ENCODE measurements at places on chromosomes 16 and 17.

DNA sequence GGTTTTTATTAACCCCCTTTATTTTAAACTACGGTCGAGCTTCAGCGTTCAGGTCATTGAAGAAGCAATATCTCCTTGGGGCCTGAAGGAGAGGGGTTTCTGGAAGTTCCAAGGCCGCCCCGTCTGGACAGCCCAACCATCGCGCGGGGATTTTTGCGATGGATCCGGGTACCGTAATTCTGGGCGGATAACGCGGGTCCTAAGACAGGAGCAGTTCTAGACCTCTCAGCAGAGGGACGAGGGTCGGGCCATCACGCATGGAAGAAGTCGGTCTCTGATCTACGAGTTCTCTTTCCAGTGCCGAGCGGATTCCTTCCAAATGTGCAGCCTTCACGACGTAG lies 3.6 kb downstream of the BORCS6 start:
- DNase-seq, result no peak

DNA sequence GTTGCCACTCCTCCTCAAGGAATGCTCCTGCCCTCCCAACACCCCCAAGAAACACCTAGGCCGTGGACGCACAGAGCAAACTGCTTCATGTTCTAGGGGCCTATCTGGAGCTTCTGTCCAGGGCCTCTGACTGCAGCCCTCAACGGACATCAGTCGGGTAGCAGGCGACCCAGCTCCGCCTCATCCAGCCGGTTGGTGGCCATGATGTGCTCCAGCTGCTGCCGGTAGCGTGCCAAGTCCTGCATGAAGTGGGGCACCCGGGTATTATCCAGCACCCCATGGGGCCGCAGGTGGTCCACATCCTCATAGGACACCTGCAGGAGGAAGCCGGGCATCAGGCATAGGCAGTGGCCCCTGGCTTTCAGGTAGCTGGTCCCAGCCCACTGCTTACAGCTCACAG lies 6.3 kb downstream of the NOL3 start:
- DNase-seq, result no peak

DNA sequence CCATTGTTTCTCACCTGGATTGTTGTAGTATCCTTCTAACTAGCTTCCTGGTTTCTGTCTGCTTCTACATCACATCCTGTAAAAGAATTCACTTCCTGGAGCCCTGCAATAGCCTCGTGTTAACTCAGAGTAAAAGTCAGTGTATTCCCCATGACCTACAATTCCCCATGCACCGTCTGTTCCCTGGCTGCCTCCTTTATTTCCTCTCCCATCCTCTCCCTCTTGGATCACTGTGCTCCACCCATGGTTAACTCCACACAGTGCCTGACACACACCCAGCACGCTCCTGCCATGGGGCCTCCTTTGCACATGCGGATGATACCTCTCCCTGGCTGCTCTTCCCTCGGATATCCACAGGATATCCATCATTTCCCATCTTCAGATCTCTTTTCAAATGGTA lies 301.4 kb upstream of the IRX3 start:
- DNase-seq, result no peak

DNA sequence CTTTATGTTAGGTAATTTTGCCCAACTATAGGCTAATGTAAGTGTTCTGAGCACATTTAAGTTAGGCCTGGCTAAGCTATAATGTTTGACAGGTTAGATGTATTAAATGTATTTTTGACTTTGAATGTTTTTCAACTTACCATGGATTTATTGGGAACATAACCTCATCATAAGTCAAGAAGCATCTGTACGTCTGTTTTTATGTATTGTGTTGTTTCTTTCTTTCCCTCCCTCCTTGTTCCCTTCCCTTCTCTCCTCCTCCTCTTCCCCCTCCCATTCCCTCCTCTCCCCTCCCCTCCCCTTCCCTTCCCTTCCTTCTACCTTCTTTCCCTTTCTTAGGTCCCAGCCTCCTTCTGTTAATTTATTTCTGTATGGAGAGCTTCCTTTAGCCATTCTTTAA lies 9.2 kb downstream of the CFAP97D1 start:
- DNase-seq, result no peak

- no peak for DNase-seq
Observed at GRCh38 chr17:3026856-3027751, 36.3 kb downstream of the OR1D5 start.

DNA sequence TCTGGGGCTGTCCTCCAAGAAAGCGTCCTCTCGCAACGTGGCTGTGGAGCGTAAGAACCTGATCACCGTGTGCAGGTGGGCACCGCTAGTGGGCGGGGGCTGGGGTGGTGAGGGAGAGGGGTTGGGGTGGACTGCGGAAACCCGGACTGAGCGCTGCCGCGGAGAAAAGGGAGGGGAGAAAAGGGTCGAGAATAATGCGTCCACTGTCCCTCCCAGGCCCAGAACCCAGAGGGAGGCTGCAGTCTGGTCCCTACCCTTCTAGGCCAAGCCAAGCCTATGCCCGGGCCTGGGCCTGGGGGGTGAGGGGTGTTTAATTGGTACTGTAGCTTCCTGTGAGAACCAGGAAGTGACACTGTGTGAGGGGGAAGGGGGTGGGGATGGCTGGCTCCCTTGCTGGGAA lies 464 bp downstream of the RUNDC3A start:
- DNase-seq, result no peak

- no peak for DNase-seq
Observed at GRCh38 chr17:32268734-32269288, 3.2 kb downstream of the RHBDL3 start.

GRCh38 chr16:88088161-88088581 lies 136.9 kb downstream of the BANP start:
- no peak for DNase-seq

DNA sequence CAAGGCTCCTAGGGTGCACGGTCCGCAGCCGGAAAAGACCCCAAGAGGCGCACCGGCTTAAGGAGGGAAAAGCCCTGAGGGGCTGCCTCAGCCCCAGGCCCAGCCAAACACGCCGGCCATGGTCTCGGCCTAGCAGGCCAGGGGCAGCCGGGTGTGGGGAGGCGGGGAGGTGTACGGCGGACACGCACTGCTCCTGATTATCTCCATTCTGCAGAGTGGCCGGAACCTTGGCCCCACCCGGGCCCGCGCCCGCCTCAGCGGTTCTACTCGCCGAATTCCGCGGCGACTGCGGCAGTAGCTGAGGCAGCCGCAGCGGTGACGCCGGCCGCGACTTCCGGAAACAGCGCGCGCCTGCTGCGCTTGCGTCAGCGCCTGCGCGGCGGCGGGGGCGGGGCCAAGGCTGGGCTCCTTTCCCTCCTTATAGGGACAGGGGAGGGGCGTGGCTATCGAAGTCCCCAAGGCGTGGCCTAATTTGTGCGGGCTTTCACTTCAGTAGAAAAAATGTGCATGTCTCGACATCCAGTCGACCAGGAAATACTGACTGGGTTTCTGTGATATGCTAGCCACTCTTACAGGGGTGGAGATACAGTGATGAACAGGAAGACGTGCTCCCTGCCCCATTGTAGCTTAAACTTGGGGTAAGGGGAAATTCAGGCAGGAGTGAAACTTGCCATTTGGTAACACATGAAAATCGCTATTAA lies at the start of gene PARN:
PARN (minus strand) TSS at position 342 of the 701 bp plus-strand sequence; CDS start at position 207, 135 bp downstream.
- DNase-seq, result peak; percentile 80

DNA sequence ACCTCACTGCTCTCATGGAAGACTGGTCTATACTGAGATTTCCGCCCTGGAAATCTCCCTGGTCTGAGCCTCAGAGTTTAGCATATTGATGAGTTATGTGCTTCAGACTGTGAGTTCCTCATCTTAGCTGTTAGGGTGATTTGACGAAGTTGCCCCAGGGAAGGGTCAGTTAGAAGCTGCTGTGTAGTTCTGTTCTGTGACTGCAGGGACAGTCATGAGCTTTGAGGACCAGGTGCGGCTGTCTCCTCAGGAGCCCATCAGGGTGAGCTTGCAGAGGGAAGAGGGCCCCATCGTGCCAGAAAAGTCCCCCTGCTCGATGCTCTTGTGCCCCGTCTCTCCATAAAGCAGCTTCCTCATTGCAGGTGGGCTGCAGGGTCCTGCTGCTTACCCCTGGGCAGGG lies 28.3 kb upstream of the IL17C start:
- DNase-seq, result no peak

DNA sequence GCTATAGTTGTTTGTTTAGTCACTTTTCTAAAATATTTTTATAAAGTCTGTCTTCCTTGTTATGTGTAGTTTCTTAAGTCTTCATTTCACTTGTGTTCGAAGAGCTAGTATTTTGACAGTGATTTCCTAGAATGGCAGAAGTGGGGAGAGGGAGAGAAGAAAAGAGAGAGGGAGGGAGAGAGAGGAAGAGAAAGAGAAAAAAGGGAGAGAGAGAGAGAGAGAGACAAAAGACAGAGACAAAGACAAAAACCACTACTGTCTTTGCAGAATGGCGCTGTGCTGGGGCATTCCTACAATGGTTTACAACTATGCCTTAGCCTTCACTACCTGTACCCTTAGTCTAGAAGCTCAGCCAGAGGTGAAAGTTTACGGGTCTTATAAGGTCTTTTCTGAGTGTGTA lies 90.5 kb downstream of the CA4 start:
- DNase-seq, result no peak

DNA sequence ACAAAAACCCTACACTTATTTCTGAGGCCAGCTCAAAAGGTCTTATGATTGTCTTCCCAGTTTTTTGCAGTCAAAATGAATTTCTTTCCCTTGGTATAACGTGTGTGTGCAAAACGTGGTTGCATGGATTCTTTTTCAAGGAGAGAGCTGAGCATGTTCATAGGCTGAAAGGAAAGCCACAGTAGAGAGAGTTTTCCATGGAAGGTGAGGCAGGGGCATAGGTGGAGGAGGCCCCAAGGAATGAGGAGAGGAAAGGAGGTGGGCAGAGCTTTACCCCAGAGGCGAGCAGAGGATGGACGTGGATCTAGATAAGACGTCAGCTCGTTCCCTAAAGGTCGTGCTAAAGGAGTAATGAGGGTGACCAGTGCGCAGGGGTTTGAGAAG lies 22.8 kb downstream of the TRPV2 start:
- DNase-seq, result no peak

DNA sequence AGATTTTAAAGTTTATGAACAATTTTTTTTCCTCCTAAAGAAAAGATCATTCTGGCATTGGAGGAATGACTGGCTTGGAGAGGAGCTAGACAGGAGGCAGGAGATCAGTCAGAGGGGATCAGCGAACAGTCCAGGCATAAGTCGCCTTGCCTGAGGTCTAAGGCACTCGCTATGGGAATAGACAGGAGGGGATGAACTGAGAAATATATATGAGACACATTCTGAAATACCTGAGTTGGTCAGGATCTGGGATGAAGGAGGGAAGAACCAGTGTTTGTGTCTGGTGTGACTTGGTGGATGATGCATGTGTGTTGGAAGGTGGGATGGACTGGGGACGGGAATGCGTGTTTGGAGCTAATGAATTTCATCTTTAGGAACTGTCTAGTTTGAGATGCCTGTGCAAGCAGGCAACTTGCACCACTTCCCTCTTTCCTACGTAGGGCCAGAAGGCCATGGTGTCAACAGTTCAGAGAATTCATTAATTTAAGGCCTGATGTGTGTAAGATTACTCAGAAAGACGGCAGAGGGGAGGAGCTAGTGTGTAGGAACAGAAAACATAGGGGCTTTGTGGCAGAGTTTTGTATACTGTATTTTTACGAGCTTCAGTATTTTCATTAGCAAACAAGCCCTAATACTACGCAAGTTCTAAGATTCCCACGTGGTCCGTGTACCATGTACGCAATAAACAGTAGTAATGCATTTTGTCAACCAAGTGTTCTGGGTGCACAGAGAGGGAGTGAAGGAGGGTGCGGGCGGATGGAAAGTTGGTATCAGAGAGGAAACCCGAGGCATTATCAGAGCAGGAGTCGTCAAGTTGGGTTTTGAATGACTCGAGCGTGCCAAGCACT lies 825 bp downstream of the HEATR6 start:
- DNase-seq, result no peak

DNA sequence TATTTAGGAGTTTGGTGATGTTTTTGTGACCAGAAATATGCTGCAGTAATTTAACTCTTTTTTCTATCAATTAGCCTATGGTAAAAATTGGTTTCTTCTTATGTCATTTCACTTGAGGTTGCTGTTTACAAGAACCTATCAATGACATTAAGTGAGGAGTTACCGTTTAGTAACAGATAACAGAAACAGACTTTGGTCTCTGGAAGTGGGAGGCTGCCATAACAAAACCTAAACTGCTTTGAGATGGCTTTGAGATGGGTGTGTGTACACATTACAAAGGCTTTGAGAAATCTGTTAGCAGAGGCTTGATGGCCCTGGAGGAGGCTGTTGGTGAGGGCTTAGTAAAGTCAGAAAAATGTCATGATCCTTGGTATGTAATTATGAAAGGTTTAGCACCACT lies 90.0 kb downstream of the TMEM114 start:
- no peak for DNase-seq

- DNase-seq, result no peak
Observed at GRCh38 chr17:50127697-50128361, 2.1 kb downstream of the SAMD14 start.

- DNase-seq, result no peak
Observed at GRCh38 chr17:82101767-82102679, 4.0 kb upstream of the FASN start.

DNA sequence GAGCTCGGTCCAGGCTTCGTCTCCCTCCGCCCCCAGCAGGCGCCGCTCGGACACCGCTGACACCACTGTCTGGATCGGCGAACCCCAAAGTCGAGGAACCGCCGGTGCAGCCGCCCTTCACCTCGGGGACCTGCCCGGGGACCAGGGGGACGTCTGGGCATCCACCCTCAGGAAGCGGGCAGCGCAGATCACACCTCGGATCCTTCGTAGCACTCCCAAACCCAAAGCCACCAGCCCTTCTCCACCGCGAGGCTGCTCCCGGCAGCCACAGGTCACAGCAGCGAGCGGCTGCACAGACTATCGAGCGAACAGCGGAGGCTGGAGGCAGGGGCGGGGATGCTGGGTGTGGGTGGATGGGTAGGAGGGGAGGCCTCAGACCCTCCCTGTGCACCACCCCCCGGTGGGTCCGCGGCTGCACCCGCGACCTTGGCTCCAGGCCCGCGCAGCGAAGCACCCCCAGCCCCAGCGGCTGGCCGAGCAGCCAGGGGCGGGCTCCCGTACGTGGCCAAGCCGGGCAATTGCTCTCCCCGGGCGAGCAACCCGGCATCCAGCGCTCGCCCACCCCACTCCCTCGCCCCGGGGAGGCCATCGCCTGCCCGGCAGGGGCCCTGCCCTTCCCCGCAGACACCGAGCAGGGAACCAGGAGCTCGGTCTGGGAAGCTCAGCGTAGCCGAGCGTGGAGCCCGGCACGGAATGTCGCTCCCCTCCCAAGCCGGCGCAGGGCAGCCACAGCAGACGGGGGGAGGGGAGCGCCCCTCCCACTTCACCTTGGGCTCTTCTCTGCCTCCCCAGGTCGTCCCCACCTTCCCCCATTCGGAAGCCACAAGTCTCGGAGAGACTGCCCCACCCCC lies 1.0 kb downstream of the SDK2 start:
- DNase-seq, result no peak

Measured in glomerular endothelial cell (primary cell).